ENCODE measurements at places on chromosomes 1 and 21.
A peak's percentile ranks its signal among the peaks of the same experiment; 100 is the strongest.

- DNase-seq, result no peak
Observed at GRCh38 chr1:166080967-166081870, 85.6 kb downstream of the FAM78B start.

DNA sequence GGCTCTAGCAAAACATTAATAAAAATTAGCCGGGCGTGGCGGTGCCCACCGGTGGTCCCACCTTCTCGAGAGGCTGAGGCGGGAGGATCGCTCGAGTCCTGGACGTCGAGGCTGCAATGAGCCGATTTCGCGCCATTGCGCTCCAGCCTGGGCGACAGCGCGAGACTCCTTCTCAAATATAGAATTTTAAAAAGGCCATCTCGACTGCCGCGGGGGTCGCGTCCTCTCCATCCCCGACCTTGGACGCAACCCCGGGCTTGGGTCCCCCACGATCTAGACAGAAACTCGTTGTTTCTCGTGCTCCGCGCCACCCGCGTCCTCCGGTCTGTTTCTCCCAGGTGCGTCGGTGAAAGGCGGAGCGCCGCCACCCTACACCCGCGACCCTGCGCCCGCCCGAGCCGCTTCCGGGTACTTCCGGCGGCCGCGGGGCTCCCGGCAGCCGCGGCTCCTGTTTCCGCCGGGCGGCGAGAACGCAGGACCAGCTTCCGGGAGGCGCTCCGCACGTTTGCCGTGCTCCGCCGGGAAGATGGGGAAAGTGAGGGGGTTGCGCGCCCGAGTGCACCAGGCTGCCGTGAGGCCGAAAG, at the start of gene SLX9:
TSS of gene SLX9 (plus strand) at position 498 of the 584 bp plus-strand sequence. CDS start at position 527, 29 bp downstream.
- DNase-seq, result peak; percentile 73

DNA sequence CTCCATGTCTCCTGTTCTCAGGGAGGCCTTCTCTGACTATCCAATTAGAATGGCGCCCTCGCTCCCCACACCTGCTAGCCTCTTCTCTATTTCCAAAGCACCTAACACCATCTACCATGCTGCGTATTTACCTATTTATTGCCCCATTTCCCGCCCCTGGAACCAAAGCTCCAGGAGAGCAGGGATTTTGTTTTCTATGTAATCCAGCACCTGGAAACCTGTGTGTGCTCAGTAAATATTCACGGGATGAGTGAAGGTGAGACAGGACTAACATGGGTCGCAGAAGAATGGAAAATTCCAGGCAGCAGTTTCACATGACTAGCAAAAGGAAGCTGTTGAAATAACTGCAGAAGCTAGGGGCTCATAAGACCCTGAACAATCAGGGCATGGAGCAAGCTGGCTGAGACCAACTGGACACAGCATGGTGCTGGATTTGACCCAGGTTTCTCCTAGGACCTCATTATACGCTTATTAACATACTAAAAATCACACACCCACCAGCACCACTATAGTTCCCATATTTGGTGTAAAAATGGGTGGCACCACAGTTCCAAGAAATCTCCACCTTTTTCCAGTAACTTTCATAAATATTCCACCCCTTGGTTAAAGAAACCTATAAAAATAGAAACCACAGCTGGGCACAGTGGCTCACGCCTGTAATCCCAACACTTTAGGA, 15.1 kb upstream of the TENT5B start:
- peak; percentile 79 for DNase-seq

GRCh38 chr1:206058927-206059292, 5.9 kb downstream of the RHEX start:
- no peak for DNase-seq

DNA sequence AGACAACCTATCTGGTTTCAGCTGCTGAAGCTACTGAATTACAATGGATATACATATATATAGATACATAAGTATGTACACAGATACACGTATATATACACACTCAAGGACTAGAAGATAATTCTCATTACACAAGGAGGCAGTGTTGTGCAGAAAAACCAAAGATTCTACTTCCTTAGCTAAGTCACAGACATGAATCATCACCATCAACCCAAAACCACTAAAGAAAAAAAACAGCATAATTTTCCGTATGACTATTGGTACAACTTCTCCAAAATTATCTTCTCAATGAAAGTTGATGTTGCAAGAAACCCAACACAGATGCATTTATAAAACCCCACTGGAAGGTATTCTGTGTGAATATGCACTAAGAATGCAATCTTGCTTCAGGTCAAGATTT, 36.8 kb upstream of the RPF1 start:
- peak; percentile 32 for DNase-seq

GRCh38 chr1:42399315-42400100, 18.9 kb downstream of the RIMKLA start:
- no peak for DNase-seq

DNA sequence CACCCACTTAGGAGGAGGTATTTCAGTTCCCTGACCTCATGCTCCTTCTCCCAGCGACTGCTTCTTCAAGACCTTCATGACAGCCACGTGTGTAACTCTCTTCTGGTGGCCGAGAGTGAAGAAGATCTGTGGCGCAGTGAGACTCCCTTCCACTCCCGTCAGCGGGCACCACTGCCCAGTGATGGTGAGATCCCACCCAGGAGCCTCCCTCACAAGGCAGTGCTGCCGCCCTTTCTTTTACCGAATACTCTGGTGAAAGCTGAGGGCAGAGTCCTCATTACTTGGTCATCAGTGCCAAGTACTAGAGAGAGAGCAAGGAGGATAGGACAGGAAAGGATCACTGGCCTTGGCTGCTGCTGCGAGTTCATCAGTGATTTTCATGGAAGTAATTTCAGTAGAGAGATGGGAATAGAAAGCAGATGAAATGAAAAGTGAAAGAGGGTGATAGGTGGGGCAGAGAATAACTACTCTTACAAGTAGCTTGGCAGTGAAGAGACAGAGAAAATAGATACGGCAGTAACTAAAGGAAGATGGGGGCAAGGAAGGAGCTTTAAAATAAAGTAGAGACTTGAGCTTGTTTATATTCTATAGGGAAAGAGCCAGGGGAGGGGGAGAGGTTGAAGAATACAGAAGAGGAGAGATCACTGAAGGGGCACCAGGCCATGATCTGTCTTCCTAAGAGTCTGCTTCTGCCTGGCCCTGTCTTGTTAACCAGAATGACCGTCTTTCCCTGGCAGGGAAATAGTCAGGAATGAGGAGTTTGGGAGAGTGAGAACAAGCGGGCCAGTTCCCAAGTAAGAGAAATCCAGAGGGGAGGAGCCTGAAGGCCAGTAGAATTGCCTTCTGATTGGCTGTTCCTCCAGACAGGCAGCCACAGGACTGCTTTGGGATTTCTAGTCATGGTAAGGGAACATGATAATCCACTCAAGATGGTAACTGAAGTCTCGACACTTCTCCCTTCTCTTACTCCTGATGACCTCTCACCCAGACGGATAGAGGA, 18.3 kb downstream of the HYI start:
- DNase-seq, result no peak

DNA sequence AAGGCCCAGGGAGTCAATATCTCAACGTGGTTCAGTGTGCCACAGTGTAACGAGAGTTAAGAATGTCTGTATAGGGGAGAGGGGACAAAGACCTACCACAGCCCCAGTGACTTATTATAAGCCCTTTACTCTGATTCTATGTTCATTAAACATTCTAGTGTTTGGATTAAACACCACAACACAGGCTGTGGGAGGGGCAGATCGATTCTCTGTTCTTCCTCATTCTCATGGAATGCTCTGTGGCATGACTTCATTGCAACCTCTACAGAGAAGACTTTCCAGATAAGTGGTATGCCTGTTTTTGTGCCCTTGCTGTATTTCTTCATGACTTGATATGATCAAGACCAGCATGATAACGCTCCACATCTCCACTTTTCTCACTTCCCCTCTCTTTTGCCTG, 39.0 kb upstream of the CD5L start:
- DNase-seq, result no peak

- DNase-seq, result no peak
Observed at GRCh38 chr1:234865171-234866006, 255.4 kb upstream of the IRF2BP2 start.

DNA sequence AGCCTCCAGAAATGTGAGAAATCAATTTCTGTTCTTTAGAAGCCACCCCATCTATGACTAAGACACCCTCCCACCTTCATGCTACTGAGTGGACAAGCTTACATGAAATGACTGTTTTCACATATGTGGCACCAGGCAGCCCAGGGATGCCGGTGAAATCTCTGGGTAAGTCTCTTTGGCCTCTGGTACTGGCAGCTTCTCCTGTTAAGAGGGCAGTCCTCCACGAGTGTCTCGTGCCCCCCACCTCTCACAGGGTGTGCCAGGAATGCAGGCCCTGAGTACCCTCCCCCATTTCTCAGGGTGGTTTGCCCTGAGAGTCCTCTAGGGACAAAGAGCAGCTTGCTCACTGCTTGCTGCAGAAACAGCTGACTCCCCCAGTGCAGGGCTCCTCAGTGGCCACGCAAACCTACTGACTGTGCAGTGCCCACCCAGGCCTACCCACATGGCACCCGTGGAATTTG, 3.2 kb upstream of the PRXL2B start:
- no peak for DNase-seq

- DNase-seq, result no peak
Observed at GRCh38 chr1:185311589-185312225, 5.3 kb downstream of the IVNS1ABP start.

GRCh38 chr1:241899210-241899609, 51.2 kb downstream of the EXO1 start:
- no peak for DNase-seq

DNA sequence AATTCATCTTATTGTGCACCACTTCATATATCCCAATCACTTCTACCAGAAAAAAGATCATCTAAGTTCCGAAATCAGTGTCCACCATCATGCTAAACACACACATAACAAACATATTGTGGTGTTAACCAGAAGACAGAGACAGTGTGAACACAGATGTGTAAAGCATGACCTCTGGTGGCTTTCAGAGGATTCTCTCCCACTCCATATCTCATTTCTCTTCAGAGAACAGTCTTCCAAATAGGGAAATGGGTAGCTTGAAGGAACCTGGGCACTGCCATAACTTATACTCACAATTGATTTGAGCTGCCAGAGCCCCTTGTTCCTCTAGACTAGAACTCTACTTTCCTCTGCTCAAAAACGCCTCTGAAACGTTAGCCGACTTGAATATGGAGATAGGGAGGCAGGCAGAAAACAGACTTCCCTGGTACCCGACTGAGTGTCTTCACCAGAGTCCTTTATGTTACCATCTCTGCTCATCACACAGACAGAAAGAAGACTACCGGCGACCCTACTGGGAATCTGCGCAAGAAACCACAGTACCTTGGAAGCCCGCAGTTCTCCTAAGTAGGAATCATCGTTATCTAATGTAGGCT, 1.8 kb upstream of the ELAPOR1 start:
- DNase-seq, result peak; percentile 22

- DNase-seq, result peak; percentile 67
Observed at GRCh38 chr1:179105393-179105792, 23.5 kb downstream of the TOR3A start.

GRCh38 chr1:102550729-102551384, 554.1 kb upstream of the OLFM3 start:
- no peak for DNase-seq

DNA sequence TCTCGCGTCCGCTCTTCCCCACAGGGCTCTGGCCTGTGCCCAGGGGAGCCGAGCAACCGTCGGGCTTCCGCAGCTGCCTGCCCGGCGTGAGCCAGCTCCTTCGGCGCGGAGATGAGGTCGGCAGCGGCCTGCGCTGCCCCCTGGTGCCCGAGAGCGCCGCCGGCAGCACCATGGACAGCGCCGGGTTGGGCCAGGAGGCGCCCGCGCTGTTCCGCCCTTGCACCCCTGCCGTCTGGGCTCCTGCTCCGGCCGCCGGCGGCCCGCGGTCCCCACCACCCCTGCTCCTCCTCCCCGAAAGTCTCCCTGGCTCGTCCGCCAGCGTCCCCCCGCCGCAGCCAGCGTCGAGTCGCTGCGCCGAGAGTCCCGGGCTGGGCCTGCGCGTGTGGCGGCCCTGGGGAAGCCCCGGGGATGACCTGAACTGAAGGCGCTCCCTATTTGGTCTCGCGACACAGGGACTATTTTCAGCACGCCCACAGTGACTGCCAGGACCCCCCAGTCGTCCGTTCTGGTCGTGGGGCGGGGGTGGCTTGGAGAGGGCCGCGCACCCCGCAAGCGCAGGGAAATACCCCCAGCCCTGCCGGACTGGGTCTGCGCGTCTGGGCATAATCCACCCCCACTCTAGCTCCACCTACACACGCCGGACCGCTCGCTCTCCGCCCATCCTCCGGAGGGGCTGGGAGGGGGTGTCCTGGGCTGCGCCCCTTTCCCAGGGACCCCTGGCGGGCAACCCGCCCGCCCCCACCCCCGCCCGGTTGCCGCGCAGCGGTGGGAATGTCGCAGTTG, 1.3 kb downstream of the HES3 start:
- DNase-seq, result peak; percentile 97

GRCh38 chr1:96987186-96987703, 265.7 kb downstream of the PTBP2 start:
- no peak for DNase-seq

DNA sequence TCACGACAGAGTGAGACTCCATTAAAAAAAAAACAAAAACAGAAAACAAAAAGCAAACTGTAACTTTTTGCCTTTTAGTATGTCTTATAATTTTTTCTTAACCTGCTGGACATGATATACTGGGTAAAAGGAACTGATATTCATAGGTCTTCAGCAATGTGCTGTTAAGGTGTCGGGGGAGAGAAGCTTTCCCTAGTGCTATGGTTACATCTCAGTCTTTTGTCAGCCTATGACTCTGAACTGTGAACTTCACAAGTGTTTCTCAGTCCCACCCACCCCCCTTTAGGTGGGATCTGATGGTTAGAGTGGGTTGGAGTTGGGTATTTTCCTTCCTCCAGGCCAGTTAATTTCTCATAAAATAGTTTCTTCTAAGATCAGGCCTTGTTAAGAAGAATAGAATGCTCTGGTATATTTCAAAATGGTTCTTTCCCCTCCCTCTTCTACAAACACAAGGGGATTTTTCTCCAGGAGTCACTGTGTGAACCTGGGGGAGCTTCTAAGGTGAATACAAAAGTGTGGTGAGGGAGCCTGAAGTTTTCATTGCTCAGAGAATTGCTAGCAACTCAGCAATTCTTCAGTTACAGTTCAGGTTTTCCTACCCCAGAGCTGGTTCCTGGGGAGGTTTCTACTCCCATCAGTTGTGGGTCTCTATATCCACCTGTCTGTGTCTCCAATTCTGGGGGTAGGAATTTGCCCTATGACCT, 16.1 kb upstream of the EDARADD start:
- DNase-seq, result no peak

DNA sequence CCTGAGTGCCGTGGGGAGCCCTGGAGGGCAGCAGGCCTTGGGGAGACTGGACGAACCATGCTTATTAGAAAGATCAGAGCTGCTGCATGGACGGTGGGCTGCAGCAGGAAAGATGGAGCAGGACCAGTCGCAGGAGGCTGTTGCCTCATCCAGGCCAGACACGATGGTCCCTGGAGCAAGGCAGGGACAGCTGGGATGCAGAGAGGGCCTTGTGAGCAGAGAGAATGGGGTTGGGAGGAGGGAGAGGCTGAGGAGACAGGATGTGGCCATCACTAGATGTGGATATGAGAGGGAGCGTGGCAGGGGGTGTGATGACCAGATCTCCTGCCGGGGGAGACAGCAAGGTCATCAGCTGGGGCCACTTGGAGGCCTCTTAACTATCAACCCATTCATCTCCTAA, 727.6 kb downstream of the PTPRU start:
- no peak for DNase-seq
